ENCODE measurements at places on chromosomes 1 and 21.

DNA sequence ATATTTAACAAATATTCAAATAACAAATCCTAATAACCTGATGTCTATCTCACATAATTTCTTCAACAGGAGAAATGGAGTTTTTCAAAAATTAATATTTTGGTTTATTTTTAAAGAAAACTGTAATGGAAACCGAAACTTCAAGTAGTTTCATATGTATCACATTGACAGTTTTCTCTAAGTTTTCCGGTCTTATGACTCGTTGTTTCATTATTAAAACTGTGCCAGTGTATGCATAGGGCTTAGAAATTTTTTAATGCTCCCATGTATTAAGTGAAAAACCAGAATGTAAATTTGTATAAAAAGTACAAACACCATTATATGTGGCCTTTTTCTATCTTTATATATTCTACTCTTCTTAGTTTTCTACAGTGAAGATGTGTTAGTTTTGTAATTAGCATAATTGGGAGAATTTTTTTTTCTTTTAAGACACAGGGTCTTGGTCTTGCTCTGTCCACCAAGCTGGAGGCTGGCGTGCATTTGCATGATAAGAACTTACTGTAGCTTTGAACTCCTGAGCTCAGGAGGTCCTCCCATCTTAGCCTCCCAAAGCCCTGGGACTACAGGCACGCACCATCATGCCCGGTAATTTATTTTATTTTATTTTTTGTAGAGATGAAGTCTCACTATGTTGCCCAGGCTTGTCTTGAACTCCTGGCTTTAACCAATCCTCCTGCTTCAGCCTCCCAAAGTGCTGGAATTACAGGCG is 43.9 kb upstream of the SAMSN1 start:
- no peak for DNase-seq

- no peak for DNase-seq
Observed at GRCh38 chr1:233730809-233731208, 116.9 kb downstream of the KCNK1 start.

GRCh38 chr1:197915260-197915861 is 1.8 kb upstream of the LHX9 start:
- no peak for DNase-seq

DNA sequence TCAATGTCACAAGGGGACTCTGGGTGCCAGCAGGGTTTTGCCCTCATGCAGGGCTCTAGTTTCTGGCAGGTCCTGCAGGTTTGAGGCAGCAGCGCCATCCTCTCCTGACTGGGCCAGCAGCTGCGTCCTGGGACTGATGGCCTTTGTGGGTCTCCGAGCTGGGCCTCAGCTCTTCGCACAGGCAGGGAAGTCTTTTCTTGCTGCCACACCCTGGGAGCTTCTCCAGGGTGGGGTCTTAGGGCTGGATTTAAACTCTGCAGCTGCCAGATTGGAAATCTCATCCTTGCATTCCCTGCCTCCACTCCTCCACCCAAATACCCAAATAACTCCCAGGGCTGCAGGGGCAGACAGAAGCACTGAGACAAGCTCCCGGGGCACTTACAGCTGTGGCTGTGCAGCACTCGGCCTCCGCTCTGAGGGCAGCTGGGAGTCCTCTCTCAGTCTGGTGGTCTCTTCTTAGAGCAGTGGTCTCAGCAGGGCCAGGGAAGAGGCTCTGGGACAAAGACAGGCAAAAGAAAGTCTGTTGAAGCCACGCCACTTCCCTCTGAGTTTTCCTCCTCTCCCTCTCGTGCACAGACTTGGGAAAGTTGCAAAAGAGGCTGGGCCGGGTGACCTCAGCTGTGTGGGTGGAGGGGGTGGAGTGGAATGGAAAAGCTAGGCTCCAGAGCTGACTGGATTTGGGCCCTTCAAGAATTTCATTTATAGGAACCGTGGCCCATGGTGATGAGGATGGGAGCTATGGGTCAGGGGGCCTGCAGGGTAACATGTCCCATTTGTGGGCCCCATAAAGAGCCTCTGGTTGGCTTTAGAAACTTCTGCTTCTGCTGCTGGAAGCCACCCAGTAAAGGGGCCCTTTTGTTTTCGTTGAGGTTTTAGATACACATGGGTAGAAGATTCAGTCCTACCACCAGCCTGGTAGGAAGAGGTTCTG is at the start of gene RAB7B:
Gene RAB7B, minus strand, starts transcription at position 525 of the 931 bp plus-strand sequence. CDS start 9,260 bp downstream, outside the sequence.
- DNase-seq = no peak

- no peak for DNase-seq
Observed at GRCh38 chr1:158932171-158932570, 819 bp downstream of the PYHIN1 start.

- DNase-seq = no peak
Observed at GRCh38 chr1:88150330-88150729, 533.7 kb upstream of the PKN2 start.

DNA sequence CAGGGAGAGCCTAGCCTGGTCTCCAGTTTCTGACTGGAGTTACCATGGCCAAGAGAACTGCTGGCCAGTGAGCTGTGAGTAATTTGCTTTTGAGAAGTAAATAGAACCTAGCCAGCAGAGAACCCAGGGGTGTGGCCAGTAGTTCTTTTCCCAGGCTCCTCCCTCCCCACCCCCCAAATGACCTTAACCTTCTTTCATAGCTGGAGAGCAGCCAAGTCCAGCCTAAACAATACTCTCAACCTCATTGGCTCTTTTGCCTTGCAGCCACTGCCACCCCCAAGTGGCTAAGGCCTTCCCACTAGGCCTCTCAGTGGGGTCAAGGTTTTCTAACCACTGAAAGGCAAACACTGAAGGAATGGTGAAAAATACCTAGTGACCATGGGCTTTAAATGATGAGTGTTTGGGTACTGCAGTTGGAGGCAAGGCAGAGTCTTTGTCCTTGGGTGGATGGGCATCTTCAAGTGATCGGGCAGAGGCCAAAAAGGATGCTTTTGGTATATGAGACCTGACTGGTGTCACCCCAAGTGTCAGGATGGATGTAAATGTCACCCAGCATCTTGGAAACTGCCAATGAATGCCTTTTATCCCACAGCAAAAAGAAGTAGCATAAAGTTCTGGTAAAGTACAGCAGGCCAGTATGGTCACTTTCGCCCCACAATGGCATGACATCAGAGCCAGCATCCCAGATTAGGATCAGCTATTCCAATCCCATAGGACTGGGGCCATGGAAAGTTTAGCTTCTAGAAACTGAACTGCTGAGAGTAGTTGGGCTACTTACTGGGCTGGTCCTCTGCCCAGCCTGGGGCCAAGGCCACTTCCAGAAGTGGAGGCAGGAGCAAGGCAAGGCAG is 3.5 kb upstream of the PIGV start:
- DNase-seq = no peak

- DNase-seq = no peak
Observed at GRCh38 chr21:44271558-44272283, 10.0 kb upstream of the DNMT3L start.

DNA sequence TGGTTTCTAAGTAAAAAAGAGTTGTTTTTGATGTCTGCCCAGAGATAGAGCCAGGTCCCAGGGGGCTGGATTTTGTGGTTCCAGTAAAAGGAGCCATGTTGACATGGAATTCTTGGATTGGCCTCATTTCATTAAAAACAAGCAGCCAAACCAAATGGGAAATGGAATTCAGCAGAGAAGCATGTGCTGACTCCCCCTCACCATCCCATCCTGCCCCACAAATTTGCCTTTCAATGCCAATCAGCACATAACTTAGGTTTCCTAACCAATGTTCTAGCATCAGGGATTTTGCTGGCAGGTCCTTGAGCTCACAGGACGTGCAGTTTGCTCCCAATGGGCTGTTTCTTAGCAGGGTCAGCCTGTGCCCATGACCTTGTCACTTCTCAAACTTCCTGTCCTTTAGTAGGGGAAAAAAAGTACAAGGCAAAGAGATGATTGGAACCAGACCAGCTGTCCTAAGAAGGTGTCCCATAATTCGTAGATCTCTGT is 101.5 kb upstream of the GADD45A start:
- no peak for DNase-seq

DNA sequence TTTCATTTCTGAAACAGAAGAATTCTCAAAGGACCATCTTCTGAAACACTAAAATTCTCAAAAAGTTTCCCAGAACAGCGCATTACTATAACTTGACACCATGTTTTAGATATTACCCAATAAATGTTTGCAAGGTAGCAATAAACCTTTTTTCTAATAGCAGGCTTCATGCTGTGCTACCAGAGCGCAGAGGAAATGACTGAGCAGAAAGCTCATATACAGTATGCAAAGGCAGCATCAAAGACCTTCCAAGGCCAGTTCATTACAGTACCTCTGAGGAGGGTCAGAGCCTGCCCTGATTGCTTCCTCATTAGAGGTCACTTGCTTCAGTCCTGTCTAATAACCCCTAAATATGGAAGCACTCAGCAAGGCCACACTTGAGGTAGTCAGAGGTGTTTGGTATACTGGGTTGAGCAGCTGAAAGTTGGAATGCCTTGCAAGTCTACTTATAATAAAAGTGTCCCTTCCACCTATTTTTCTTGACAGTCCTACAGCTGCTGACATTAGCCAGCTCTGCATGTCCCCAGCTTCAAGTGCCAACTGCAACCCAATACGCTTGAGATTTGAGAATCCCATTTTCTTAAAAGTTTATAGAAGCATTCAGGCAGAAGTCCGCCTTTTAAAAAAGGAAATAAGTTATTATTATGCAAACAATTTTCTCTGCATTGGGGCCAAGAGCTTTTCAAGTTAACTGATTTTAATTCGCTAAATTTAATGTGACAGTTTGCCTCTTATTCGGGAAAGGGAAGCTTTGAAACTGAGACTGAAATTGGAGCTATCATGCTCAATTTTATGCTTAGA is 207.2 kb downstream of the ZC3H11B start:
- no peak for DNase-seq

- DNase-seq = no peak
Observed at GRCh38 chr1:118931876-118932275, 56.3 kb downstream of the TBX15 start.

DNA sequence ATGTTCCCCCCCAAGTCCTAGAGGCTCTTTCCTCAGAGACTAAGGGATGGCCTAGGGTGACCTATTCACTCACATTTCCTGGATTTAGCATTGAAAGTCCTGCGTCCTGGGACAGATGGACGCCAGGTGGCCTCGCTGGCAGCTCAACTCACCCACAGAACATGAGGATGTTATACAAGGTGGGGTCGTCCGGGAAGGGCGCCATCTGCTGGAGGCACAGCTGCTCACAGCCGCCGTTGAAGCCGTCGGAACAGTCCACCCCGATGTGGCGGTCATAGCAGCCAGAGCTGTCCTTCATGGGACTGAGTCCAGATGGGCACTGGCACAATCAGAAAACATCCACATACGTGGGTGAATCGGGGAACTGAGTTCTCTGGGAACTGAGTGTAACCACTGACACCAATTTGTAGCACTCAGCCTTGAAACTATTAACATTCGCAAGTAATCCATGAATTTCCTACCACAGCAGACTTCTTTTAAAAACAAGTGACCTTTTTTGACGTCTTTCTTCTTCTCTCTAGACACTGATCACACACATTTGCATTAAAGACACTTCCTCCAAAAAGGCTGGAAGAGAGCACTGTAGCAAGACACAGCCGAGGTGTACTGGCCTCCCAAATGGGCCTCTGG is 215.4 kb downstream of the ASTN1 start:
- no peak for DNase-seq

DNA sequence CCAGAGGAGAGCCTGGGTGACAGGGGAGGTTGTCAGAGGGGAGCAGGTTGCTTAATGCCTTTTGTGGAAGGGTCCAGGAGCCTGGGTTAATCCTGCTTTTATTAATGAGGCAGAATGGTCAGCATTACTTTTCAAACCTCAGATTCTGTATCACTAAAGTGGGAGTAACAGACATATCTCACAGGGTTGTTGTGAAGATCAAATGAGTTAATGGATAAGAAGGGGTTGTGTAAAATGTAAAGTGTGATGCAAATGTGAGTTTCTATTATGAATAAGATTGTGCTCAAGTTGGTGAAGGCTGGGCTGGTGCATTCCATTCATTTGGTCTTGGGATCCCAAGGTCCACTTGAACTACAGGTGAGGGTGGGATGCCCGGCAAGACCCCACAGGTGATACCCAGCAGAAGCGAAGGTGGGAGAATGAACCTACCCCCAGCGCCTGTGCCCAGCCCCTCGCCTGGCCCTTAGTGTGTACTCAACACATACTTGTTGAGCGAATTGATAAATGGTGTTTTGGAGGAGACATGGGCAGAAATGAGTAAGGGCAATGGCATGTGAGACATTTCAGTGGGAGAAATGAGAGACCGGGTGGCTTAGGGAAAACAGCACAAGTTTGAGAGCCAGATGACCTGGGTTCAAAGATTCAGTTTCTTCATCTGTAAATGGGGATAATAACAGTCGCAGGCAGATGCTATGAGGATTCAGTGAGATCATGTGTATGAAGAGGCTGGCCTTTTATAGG is 6.2 kb downstream of the SLC26A9 start:
- DNase-seq = no peak

DNA sequence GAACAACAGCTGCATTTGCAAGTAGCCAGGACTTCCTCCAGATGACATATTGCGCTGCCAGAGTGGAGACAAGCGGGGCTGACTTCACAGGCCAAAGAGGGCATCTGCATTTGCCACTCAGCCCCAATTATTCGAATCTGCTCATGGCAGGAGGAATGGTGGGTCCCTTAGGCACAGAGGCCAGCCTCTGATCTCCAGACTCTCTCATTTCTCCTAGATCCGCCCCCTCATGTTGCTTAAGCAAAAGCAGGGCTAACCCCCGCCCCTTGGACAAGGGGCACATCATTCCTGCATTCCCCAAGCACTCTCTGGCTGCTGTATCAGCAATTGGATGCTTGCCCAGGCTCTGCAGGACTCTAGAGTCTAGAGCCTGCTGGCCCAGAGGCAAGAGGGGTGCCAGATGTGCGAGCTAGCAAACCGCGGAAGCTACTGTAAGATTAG is 262.4 kb downstream of the ST6GALNAC3 start:
- no peak for DNase-seq

GRCh38 chr1:111422546-111423391 is 4.8 kb downstream of the OVGP1 start:
- no peak for DNase-seq

- peak; percentile 49 for DNase-seq
Observed at GRCh38 chr1:197618061-197618460, 157.2 kb downstream of the DENND1B start.

DNA sequence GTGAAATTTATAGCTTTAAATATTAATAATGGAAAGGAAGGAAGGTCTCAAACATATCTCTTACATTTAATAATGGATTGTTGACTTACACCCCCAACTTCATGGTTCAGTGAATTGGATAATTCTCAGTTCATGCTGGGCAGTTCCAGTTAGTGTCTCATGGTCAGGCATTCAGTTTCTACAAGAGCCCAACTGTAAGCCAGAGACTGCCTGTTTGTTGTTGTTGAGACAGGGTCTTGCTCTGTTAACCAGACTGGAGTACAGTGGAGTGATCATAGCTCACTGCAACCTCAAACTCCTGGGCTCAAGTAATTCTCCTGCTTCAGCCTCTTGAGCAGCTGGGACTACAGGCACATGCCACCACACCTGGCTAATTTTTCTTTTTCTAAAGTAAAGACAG is 5.0 kb upstream of the DMAP1 start:
- peak; percentile 16 for DNase-seq
